ENCODE measurements at places on chromosomes 11 and 22. TPM values are rescaled to one million over a fixed set of nuclear protein-coding genes. Genes with fewer than 3 reads are reported as not detected.

Gene BEST1
- total RNA-seq: 1.2 TPM

Gene GALR3
- total RNA-seq: not detected

Gene CEP164
- total RNA-seq: 26.7 TPM

Gene SLC5A4
- total RNA-seq: 0.13 TPM

Gene ARHGAP1
- total RNA-seq: 40.6 TPM

Gene UBXN1
- 158 TPM for total RNA-seq

Gene SYT12
- total RNA-seq: 1.6 TPM

Gene TRIM49
- not detected for total RNA-seq

Gene CNIH2
- 0.37 TPM for total RNA-seq

Gene LMO2
- 92.6 TPM for total RNA-seq

Gene SEC14L2
- total RNA-seq: 11.6 TPM

Gene PNPLA3
- total RNA-seq: 2.4 TPM

Measured in aortic smooth muscle cell (primary cell).